ENCODE measurements at places on chromosomes 5 and 9.

DNA sequence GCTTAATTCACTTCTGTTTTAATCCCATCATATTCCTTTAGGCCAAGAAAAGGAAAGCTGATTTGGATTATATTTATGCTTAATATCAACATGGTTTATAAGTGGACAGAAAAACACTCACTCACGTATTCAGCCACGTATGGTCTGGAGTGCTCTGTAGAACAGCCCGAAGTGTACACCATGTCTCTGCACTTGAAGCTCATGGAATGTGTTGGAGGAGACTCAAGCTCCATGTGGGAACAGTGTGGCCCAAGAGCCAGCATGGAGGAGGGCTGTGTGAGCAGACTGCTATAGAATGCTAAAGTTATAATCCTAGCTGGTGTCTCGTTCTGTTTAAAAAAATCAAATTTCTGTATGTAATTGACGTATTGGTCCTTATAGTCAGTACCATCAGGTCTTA is 32.9 kb downstream of the OTULINL start:
- DNase-seq = no peak

- DNase-seq = no peak
These were observed 138.7 kb upstream of the PPP1R26 start for GRCh38 chr9:135340726-135341475.

- DNase-seq = no peak
These were observed 148.4 kb downstream of the C5orf15 start for GRCh38 chr5:133819977-133820471.

DNA sequence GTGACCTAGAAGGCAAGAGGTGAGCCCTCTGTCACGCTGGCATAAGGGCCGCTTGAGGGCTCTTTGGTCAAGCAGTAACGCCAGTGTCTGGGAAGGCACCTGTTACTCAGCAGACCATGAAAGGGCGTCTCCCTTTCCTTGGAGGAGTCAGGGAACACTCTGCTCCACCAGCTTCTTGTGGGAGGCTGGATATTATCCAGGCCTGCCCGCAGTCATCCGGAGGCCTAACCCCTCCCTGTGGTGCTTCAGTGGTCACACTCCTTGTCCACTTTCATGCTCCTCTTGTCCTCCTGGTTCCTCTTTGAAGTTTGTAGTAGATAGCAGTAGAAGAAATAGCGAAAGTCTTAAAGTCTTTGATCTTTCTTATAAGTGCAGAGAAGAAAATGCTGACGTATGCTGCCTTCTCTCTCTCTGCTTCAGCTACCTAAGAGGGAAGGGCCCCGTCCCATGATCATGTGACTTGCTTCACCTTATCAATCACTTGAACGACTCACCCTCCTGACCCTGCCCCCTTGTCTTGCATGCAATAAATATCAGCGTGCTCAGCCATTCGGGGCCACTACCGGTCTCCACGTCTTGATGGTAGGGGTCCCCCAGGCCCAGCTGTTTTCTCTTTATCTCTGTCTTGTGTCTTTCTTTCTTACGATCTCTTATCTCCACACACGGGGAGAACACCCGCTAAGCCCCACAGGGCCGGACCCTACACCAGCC is 16.7 kb upstream of the SCGB3A1 start:
- no peak for DNase-seq

GRCh38 chr9:4740388-4740637 is 689 bp downstream of the AK3 start:
- DNase-seq = no peak

DNA sequence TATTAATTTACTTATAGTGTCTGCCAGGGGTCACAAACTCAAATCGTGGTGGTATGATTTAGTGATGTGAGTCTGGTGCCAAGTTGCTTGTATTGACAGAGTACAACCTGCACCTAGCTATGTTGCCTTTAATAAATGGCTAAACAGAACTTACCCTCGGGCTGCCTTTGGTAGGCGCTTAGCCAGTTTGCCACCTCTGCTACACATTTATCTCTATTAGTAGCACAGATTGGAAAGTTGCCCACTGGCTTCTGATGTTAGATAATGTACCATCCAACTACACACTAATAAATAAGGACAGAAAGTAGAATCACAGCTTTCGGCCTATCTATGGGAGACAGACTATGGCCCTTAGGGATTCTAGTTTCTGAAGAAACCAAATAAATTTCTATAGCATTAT is 368.4 kb downstream of the MAN2A1 start:
- no peak for DNase-seq

GRCh38 chr9:76321195-76321828 is 72.9 kb downstream of the RFK start:
- DNase-seq = no peak

GRCh38 chr5:137254119-137255090 is 244.7 kb downstream of the SPOCK1 start:
- DNase-seq = no peak

- no peak for DNase-seq
These were observed 465.2 kb downstream of the GADD45G start for GRCh38 chr9:90070056-90070455.

- no peak for DNase-seq
These were observed 58.6 kb downstream of the PTPN3 start for GRCh38 chr9:109439378-109440116.

DNA sequence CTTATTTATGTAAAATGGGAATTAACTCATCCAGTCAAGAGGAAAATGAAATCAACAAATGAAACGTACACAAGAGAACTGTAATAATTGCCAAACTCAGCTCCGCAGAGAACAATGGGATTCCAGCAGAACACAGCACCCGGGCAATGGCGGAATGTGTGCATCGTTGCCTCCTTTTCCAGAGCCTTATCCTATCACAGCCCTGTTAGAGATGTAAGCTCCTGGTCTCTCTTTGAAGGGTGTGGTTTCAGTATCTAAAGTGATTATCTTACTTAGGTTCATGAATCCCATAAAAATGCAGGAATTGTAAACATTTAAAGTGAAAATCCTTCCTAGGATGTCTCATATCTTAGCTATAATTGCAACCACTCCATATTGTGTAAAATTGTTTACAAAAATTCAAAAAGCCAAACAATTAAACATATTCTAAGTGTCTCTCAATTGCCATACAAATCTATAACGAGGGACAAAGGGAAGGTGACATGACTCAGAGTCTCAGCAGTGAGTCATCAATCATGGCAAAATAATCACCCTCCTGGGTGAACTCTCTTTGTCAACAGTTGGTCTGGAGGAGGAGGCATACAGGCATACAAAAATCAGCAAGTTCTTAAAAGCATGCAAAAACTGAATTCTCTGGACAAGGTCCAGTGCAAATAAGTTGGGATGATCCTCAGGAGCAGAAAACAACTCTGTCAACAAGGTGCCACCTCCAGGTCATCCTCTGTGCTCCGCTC is 22.6 kb downstream of the SEMA5A start:
- DNase-seq = no peak

DNA sequence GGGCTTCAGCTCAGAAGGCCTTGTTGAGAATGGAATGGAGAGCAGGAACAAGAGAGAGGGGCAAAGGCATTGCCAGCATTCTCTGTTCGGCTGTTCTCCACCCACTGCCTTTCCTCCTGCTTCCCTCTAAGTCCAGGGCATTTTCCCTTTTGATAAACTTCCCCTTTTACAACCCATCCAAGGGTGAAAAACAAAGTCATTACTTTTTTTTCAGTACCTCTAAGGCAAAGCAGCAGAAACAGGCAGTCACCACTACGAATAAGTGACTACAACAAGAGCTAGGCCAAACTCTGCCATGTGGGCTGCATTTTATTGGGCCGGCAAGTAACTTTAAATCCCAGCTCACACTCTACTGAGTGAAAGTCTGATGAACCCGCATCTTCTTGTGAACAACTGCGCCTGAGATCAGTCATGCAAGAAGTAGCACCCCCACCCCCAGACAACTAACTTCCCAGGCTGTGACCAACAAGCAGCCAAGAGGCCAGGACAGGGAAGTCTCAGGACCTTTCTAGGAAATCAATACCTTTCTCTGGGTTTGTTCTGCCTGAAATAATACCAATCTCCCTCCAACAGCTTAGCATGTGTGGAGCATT is 13.1 kb downstream of the IL7R start:
- no peak for DNase-seq

DNA sequence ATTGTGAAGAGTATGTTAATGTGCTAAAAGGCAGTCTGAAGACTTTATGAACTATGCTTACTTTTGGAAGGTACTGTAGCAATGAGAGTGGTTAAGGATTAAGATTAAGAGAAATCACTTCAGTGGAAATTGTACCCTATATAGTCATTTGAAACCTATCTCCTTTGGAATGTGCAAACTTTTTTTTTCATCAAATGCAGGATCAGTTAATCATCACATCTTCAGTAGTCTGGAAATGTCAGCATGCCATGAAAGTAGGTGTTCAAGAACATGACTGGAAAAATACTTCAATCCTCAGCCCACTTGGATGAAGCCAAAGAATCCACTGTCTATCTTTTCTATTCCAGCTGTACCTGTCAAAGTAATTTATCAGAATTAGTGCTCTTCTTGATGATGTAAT is 157.8 kb upstream of the TMEM161B start:
- no peak for DNase-seq

GRCh38 chr9:98892288-98892687 is 51.4 kb upstream of the COL15A1 start:
- no peak for DNase-seq

GRCh38 chr9:136244122-136244968 is 1.3 kb downstream of the QSOX2 start:
- DNase-seq = peak; percentile 47

DNA sequence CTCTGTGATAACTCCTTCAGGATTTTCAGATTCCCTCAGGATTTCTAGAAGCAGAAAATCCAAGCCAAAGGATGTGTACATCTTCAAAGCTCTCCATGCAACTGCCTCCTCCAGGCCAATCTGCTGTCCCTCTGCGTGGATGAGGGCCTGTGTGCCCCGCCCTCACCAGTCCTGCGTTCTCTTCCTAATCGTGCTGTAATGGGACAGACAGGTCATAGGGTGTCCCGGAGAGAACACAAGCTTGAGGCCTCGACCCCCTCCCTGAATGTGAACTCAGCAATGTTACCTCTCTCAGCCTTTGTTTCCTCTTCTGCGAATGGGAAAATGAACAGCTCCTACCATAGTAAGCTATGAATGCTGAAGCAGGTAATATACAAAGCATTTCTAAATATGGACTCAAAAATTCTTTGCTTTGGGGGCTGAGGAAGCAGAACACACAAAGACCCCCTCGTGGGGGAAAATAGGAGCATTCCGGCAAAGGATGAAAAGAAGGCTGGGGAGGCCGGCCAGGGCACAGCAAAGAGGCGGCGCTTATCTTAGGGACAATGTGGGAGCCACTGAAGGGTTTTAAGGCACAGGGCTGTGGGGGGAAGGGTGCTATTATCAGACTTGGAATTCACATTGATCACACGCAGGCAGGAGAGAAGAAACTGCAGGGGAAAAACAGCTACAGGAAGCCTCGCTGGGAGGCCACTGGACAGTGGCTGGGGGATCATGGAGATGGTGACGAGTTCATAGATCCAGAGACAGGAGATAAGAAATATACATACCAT is 57.2 kb upstream of the FBXW11 start:
- no peak for DNase-seq

DNA sequence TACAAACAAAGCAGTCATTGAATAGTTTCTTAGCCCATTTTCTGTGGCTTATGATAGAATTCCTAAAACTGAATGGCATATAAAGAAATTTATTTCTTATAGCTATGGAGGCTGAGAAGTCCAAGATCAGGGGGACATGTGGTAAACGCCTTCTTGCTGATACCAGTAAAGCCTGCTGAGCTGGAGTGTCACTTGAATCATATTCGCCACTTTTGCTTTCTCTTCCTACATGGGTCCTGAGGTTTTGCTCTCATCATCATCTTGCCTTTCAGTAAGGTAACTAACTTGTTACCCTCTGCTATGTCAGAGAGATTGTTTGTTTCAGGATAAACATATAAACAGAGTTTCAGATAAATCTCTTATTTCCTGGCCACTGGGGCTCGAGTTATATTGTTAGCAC is 203.3 kb upstream of the DMRT1 start:
- DNase-seq = no peak

DNA sequence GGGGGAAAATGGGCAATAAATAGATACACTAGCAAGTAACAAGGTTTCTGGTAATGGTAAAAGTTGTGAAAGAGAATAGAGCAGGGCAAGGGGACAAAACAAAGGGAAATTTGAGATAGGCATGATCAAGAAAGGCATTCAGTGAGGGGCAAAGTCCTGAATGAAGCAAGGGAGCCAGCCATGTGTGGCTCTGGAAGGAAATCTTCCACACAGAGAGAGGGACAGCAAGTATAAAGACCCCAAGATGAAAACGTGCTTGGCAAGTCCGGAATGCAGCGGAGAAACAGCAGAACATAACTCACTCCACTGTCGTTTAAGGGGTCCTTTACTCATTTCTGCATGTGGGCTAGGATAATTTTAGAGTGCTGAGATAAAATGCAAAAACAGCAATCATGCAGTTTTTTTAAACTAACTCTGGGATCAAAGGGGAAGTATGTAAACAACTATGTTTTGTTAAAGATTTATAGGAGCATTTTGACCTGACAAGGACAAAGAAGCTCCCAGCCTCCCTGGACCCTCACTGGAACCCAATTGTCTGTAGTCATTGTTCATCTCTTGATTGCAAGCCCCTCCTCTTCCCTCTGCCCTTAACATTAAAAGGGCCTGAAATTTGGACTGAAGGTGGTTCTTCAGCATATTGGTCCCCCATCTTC is 22.9 kb upstream of the AOPEP start:
- DNase-seq = no peak

- DNase-seq = no peak
These were observed 3.3 kb upstream of the SNX24 start for GRCh38 chr5:122842016-122842580.

DNA sequence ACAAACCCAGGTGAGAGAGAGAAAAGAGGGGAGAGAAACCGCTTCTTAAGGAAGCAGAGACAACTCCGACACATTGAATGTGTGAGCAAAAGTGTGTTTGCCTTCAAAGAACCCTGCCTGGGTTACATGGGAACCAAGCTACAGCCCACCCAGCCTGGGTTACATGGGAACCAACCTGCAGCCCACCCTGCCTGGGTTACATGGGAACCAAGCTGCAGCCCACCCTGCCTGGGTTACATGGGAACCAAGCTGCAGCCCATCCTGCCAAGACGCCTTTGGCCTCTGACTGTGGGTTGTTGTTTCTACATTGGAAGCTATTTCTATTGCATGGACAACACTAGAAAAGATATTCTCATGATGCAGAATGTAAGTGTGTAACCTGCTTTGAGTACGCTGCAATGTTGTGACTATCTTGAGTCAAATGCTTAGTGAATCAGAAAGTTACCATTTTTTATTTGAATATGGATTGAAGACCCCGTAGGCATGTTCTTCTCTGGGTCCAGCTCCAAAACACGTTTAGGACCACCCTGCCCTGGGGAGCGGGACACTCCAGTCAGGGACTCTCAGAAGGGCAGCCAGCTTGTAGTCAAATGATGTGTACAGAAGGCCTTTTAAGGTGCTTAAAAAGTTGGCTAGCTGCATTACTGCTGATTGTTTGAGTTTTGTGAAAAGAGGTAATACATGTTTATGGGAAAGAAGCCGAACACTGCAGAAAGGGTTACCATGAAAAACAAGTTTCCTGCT is 39.1 kb upstream of the UNC5A start:
- DNase-seq = no peak

DNA sequence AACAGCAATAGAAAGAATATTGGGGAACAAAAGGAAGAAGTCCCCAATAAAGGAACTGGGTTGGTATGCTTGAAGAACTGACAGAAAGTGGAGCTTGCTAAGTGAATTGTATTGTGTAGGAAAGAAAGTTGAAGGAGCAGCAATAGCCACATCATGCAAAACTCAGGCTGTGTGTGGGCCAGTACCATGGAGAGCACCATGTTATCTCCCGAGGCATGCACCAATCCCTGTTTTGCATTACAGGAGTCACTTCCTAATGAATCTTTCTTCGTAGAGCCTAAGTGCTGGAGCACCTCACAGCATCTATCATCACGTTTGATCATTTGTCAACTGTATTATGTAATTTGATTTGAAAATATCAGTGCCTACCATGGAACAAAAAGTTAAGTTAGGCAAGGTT is 137.7 kb upstream of the NMUR2 start:
- DNase-seq = no peak
